Stimulated activated CD8-positive, alpha-beta memory T cell treated with anti-CD3 and anti-CD28 coated beads, Interleukin-7, amount 100 ng/mL, for 1 hour (primary cell): ENCODE measurements at places on chromosomes 2 and 18.

DNA sequence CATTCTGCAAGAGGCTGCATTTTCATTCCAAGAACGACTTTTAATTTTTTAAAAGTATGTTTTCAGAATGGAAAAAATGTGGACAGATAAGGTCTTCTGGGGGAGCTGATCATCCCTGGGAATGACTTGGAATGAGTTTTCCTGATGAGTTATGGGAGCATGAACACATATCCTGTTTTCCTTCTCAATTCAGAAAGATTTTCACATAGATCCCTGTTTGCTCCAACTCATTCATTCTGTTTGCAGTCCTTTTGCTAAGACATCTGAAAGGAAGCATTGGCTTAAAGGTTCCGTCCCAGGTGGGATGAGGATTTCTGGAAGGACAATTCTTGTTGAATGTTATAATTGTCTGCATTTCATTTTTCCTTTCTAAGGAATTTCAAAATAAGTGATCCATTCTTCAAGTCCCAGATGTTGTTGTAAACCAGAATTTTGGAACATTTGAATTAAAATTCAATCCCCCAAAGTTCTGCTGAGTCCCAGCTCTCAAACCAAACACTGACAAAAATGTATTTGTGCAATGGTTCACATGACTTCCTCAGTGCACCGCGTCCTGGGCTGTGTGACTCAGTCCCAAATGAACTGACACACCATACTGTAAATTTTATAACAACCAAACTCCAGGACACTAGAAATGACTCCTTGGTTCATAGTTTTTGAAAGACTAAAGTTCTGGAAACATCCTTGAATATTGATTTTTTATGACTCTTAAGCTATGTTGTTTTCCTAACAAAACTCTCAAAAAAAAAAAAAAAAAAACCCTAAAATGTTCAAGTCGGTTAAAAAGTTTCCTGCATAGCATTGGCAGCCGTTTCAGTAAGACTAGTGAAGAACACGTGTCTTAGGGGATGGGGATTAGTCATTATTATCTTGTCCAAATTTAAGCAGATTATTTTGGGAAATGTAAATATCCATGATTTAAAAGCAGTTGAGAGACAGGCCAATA is 281.8 kb upstream of the TCF4 start:
- no peak for DNase-seq

GRCh38 chr2:199757233-199757870 is 93.6 kb downstream of the FTCDNL1 start:
- DNase-seq = no peak

DNA sequence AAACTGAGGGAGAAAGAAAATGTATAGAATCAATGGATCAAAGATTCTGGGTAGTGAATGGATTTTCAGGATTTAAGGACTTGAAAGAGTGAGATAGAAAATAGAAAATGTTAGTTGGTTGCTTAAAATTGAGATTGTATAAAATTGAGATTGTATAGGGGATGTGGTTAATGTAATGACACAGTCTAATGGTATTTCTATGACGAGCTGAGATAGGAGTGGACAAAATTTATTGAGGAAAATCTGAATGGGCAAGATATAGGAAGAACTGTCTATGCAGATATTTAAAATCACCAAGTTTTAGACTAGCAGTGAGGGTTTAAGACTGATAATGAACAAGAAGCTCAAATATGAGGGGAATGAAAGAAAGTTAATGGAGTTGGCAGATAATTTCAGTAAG is 406.6 kb downstream of the NYAP2 start:
- DNase-seq = no peak

DNA sequence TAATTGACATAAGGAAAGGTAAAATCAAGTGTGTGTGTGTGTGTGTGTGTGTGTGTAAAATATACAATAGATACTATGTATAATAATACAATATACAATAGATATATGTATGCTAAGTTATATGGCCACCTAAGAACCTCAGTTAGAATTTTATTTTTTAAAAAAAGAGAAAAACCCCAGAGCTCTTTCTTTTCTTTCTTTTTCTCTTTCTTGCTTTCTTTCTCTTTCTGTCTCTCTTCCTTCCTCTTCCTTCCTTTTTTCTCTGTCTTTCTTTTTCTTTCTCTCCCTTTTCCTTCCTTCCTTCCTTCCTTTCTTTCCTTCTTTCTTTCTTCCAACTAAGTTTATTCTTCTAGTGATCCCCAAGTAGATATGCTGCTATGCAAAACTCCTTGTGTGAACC is 64.6 kb upstream of the FN1 start:
- DNase-seq = no peak

GRCh38 chr18:70650878-70651277 is 362.0 kb downstream of the SOCS6 start:
- DNase-seq = no peak
